Frontal cortex (tissue), 4 donors: ENCODE measurements at places on chromosomes 11 and 22.

GRCh38 chr11:115349335-115350017 is 154.7 kb downstream of the CADM1 start:
- no peak for DNase-seq

GRCh38 chr11:47394050-47394321 is 14.4 kb upstream of the SLC39A13 start:
- no peak for DNase-seq

- no peak for DNase-seq
Measured at GRCh38 chr11:33463059-33463458, 205.9 kb downstream of the HIPK3 start.

GRCh38 chr11:34926101-34926830 is 9.8 kb downstream of the PDHX start:
- no peak for DNase-seq
